ENCODE measurements at places on chromosomes 1 and 21. TPM values are rescaled to one million over a fixed set of nuclear protein-coding genes. Genes with fewer than 3 reads are reported as not detected.

DNA sequence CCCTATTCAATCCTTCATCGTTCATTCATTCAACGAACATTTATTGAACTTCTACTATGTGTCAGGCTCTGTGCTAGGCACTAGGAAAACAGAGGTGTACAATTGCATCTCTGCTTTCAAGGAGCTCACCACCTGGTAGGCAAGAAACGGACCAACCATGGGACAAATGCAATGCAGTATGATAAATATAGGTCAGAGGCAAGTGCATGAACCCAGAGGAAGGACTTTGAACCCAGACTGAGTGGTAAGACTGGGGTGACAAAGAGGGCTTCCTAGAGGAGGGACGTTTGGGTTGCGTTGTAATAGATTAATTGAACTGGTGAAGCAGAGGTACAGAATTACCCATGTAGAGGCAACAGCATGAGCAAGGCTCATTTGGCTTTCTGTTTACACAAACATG, 16.4 kb downstream of the CD2 start:
- no peak for DNase-seq

- no peak for DNase-seq
Observed at GRCh38 chr1:111967886-111968285, 21.6 kb downstream of the KCND3 start.

GRCh38 chr1:182071924-182072323, 10.4 kb upstream of the ZNF648 start:
- no peak for DNase-seq

DNA sequence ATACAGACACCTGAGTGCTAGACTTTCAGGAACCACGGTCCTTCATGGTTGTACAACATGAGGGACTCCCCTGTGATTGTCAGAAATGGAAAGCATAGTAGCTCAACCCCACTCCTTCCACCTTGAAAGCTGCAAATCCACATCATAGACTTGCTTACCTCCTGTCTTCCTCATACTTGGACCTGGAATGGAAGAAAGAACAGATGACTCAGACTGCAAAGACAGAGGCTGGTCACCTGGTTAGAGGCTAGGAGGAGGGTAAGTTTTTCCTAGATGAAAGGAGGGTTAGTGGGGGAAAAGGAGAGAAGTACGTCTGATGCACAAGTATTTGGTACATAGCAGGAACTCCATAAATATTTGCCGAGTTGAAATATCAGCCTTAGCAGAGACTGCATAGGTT, 37.2 kb downstream of the LRRC71 start:
- no peak for DNase-seq

DNA sequence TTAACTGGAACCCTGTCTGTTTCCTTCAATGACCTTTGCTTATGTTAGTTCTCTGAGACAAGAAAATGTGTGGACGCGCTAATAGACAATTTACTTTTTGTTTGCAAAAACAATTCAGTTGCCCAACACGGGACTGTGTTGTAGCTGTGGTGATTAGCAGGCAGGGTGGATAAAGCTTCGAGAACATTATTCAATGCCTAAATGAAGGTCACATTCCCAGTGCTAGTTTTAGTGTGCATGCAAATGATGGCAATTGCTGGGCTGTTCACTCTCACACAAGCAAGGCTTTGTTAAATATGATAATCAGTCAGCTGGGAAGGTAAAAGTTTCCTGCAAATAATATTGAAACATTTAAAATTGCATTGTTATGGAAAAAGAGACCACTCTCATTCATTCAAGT, 188.4 kb downstream of the BACH1 start:
- no peak for DNase-seq

DNA sequence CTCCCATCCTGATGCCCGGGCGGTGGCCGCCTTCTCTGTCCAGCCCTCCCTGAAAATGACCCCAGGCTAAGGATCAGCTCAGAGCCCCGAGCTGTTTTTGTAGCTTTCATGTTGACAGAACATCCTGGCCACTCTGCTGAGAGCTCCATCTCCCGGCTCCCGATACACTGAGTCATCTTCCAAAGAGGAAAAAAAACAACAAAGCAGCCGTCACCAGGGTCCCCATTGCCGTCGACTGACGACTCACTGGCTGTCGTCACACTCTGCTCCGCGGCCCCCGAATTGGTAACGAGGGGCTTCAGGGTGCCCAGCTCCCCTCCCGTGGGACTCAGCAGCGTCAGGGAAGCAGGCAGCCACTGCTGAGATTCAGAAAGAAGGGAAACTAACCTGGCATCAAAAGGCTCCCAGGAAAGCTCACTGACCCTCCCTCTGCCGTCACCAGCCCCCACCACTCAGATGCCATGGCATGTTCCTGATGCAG, 67.2 kb downstream of the CD46 start:
- DNase-seq = no peak

- DNase-seq = no peak
Observed at GRCh38 chr1:49111931-49112330, 335.2 kb upstream of the BEND5 start.

DNA sequence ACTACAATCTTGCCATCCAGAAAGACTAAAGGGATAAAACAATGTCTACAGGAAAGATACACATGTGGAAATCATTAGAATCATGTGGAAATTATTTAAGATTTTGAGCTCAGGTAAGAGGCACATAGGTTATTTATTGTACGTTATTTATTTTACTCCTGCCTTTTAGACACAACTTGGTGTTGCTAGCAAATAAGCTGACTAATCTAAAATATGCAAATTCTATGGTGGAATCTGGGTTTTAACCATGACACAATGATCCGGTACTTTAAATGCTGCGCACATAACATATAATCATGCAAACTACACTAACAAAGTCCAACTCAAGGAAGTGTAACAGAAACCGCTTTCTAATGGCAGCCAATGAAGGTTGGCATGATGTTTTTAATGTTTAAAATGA, 112.5 kb downstream of the IFI44 start:
- DNase-seq = no peak

- DNase-seq = no peak
Observed at GRCh38 chr1:119974013-119974412, 77.7 kb upstream of the ADAM30 start.

DNA sequence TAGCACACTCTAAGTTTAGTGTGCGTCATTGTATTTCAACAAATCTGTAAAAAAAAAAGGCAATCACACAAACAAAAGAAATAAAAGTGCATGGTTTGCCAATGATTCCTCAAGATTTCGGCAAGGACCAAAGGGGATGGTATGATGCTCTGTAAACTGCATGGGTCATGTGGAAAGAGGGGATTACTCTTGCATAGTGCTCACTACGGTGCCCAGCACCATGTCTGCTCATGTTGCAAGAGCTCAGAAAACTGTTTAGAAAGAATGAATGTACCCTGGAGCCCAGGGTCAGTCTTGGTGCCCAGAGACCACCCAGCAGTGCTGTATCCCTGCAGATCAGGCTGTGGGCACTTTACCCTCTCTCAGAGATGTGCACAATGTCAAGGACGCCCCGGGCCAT, 3.6 kb upstream of the KCNA10 start:
- DNase-seq = no peak

GRCh38 chr1:175129997-175130648, 62.5 kb downstream of the KIAA0040 start:
- no peak for DNase-seq

DNA sequence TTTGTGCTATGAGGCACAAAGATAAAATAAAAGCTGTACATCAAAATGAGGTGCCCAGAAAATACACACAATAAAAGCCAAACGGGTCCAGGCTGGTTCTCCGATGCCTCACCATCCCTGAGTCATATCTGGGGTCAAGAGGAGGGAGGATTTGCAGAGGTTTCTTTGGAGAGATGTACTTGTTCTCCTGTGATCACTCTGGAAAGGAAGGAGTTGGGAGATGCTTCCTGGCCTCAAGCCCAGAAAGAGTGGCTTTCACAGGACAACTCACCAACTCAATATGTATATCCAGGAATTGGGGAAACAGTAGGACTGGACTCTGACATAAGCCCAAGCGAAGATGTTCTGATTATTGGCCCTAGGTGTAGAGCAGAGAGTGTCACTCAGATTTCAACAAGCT, 51.9 kb downstream of the DIPK1A start:
- no peak for DNase-seq

DNA sequence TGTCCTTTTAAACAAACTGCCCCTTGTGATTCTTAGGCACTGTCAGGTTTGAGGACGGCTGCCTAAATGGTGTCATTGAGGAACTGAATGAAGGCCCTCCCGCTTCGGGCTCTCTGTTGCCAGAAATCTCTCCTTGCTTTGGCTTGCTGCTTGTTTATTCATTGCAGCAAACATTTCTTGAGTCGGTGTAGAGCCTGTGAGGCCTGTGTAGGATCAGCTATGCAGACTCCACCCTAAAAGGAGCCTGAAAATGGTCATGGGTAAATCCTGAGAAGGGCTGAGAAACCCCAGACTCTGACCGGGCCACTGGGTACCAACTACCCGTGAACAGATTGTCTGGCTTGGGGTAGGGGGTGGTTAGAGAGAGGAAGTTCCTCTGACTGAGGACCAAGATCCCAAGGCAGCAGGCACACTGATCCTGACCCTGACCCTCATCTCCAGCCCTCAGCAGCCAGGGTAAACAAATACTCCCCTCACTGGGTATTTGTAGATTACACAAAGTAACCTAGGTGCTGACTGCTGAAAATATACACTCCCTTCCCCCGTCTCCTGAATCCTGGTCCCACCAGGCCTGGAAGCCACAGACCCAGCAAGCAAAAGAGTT, 3.1 kb downstream of the IL6R start:
- DNase-seq = no peak

DNA sequence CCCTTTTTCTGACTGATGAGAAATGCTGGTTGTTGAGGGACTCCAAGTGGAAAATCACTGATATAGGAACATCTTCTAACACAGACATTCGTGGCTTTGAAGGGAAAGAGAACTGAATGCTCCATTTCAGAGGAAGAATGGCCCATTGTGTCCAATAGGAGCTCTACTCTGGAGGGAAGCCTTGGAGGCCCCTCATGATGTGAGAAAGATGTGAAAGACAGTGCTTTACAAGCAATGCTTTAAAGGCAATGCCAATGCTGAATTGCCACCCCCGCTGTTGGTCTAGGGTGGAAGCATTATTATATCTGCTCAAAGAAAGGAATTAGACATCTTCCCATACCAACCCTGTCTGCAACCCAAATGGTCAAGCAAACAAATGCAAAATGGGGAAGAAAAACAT, 13.7 kb downstream of the NMNAT2 start:
- DNase-seq = no peak

GRCh38 chr1:234978397-234979295, 150.0 kb downstream of the TOMM20 start:
- no peak for DNase-seq

DNA sequence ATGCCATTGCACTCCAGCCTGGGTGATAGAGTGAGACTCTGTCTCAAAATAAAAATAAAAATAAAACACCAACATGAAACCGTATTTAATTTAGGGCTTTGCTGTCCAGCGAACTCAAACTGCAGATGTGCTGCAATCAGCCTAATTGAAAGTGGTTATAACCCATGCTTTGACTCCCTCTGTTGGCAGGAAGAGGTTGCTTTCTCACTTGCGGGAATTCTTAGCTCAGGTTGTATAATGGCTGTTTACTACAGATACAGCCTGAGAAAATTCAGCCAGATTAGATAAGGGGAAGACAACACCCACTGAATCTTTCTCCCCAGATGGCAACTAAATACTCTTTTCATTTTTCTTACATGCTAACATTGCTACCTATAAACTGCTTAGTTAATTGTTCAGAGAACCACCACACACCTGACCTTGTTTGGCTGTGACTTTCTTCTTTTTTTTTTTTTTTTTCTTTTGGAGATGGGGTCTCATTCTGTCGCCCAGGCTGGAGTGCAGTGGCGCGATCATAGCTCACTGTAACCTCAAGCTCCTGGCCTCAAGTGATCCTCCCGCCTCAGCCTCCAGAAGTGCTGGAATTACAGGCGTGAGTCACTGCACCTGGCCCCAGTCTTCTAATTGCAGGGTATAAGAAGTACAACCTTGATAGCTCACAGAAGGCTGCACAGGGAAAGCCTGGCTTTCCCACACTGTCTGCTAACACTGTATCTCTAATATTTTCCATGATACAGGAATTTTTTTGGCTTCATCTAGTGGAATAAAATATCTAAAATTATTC, 34.6 kb downstream of the DNTTIP2 start:
- no peak for DNase-seq

DNA sequence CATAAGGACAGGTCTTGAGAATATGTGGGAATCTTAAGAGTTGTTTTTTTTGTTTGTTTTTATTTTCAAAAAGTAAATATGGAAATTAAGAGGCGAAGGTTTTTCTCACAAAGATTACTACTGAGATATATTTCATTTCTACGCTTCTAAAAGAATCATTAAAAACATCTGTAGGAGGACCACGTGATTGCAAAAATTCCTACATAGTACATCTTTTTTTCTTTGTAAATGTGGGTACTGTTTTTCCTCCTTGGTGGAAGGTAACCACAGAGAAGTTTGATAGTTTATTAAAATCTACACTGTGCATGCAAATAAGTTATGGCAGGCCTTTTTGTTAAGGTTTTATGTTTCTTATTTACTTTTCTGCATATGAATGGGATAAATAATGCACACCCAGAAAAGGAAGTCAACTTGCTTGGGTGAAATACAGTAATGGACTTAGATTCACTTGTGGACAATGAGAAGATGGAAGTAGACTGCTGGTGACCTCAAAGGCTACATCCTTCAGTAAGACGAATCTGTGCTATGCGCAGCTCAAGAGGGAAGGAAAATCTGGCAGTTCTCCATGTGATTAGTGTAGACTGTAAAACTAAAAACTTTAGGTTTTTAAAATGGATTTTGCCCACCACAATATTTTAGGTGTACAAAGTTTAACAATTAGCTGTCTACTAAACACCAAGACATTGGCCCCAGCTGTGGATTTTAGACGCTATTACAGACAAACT, 2.0 kb downstream of the AK5 start:
- DNase-seq = no peak

DNA sequence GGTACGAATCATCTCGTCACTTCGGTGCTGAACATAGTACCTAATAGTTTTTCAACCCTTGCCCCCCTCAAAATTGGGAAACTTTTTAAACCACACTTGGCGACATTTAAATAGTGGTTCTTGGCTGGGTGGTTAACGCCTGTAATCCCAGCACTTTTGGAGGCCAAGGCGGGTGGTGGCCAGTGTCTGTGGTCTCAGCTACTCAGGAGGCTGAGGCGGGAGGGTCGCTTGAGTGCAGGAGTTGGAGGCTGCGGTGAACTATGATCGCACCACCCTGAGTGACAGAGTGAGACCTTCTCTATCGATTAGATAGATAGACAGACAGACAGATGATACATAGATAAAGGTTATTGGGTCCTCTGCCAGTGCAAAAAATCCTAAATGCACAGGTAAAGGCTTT, 55.5 kb upstream of the RASAL2 start:
- DNase-seq = no peak

The LCE2A gene
- total RNA-seq = not detected

The HSD3B2 gene
- total RNA-seq = not detected

The RIIAD1 gene
- total RNA-seq = not detected

The NKAIN1 gene
- 0.16 TPM for total RNA-seq

The AKR7A3 gene
- 5.1 TPM for total RNA-seq

The ETV3L gene
- not detected for total RNA-seq

The CD101 gene
- total RNA-seq = 0.32 TPM

The PRRC2C gene
- 126 TPM for total RNA-seq

The LAMC1 gene
- total RNA-seq = 679 TPM

The CFHR4 gene
- total RNA-seq = not detected

The DNAJC28 gene
- total RNA-seq = 2.0 TPM
